Activated CD4-positive, alpha-beta memory T cell treated with anti-CD3 and anti-CD28 coated beads, Interleukin-2, amount 10 ng/mL, durations not matched to agents 7 days and 5 days (primary cell): ENCODE measurements at places on chromosomes 13 and 19.

- no peak for DNase-seq
- no peak overlapping the region for H3K4me3 ChIP-seq
- no peak overlapping the region for H3K27ac ChIP-seq
These were observed 118.8 kb downstream of the MIPEP start for GRCh38 chr13:23770428-23770827.

- no peaks in the 10 kb centered on the region for H3K36me3 ChIP-seq
- H3K4me1 ChIP-seq = no peaks in the 10 kb centered on the region
- no peak overlapping the region for H3K4me3 ChIP-seq
- H3K27me3 ChIP-seq = no peaks in the 10 kb centered on the region
- no peak overlapping the region for H3K27ac ChIP-seq
These were observed 381.0 kb downstream of the TSHZ3 start for GRCh38 chr19:30968210-30968609.

DNA sequence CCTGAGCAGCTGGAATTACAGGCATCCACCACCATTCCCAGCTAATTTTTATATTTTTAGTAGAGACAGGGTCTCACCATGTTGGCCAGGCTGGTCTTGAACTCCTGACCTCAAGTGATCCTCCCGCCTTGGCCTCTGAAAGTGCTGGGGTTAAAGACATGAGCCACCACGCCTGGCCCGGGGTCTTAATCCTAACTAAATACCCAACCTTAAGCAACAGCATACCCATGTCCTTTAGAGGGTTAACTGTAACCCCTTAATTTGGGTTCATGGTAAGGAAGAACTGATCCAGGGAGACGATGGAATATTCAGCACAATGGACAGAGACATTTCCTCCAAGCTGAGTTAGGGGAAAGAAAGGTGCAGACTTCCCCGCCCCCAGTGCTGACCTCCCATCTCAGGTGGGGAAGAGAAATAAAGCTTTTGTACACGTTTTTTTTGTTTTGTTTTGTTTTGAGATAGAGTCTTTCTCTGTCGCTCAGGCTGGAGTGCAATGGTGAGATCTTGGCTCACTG, 8.7 kb upstream of the GALP start:
- no peak overlapping the region for H3K4me3 ChIP-seq
- DNase-seq = no peak
- no peak overlapping the region for H3K27ac ChIP-seq
- peaks cover 14% of the 10 kb centered on the region for H3K4me1 ChIP-seq
- no peaks in the 10 kb centered on the region for H3K36me3 ChIP-seq

DNA sequence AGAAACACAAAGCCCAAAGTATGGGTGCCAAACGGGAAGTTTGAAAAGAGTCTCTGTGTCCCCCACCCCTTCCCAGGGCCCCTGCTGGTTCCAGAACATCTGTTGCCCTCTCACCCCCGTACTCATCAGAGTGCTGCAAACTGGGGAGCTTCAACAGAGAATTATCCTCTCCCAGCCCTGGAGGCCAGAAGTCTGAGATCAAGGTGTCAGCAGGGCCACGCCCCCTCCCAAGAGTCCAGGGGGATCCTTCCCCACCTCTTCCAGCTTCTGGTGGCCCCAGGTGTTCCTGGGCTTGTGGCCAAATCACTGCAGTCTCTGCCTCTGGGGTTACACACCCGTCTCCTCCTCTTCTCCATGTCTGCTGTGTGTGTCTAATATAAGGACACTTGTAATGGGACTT, 183.4 kb downstream of the PTPRS start:
- no peak overlapping the region for H3K4me3 ChIP-seq
- H3K36me3 ChIP-seq = no peaks in the 10 kb centered on the region
- H3K27me3 ChIP-seq = no peaks in the 10 kb centered on the region
- H3K4me1 ChIP-seq = no peaks in the 10 kb centered on the region
- no peak overlapping the region for H3K27ac ChIP-seq
